T follicular helper cell (primary cell): ENCODE measurements at places on chromosomes 6 and 20.

DNA sequence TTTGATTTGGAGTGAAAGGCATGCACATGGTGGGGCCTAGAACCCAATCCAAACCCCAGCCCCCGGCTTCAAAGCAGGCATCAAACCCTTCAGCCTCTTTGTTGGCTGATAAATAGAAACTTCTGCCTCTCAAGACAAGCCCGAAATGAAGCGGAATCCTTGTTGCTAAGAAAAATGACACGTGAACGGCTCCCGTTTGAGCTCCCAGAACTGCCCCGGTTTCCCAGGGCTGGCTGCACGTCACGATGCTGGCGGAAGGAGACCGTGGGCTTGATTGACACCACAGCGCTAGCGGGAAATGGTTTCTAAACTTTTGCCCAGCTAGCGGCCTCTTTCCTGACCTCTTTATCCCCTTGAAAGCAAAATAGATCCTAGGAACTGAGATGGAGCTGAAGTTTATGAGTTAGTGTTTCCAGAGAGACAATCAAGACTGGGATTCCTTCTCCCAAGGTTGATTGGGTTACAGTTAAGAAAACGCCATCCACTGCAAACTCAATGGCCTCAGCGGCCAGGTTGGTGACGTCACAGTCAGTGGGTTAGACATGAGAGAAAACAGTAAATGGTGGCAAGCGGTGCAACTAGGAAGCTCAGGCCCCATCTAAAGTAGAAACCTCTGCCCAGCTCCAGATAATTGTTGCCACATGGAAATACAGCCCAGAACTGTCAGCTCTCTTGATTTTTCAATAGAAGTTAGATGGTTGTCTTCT lies 117.0 kb downstream of the ANKRD60 start:
- DNase-seq: no peak

DNA sequence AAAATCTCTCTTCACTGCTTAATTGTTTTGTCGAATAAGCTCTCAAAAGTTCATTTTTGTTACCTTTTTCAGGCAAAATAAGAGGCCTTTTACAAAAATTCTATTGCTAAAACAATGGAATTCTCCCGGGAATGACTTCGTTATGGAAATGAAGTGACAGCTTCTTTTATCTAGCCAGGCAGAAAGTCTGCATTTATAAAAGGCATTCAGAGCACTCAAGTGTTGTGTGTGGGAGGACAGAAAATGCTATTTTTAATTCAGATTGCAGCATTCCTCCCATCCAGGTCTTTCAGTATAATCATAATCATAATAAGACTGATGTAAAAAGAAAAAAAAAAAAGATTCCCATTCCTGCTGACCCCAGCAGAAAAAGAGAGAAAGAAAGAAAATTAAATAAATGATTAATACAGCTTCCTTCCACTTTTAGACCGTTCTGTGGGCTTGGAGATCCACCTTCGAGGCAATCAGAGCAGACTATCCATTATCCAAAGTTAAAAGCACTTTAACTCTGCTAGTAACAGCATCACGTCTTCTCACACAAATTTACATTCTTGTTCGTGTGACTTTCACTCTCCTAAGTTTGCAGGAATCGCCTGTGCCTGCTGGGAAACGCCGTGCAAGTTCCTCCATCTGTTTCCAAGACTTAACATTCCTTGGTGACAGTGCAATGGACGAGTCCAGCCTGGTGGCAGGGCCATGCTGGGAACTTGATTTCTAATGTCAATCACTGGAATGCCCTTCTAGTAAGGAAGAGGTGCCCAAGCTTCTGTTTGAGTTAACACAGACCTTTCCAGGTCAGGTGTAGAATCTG lies 258.8 kb downstream of the GMPR start:
- DNase-seq: no peak

DNA sequence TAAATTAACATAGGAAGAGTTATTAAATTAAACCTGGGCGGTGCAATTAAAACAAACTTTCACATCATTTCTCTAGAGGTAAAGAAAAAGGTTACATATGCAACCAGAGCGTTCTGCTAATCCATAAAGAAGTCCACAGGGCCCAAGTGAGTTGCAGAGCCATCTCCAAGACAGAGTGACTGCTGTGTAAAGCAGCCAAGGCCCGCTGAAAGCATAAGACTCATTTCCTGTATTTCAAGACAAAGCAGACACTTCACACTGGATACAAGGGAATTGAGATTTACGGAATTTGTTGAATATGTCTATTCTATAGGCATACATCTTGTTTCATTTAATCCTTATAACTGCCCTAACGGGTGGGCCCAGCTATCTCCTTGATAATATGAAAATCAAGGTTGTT lies 422.8 kb downstream of the CBLN4 start:
- DNase-seq: no peak

DNA sequence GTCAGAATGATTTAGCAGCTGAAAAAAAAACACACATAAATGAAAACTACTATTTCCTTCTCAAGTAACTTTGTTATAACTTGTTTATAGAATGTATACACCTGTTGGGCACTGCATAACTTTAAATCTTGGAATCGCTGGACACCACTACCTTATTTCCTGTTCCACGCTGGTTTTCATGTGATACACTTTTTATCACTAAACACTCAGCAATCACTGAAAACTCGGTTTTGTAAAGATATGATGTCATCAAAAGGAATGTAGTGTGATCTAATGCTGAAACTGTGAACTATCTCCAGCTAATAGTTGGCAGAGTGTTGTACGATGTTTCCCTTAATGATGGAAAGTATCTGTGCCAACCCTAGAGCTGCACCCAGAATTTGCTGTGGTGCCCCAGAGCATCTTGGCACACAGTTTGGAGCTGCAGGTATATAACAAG lies 127.9 kb downstream of the BACH2 start:
- no peak for DNase-seq

GRCh38 chr6:20918868-20919267 lies 384.6 kb downstream of the CDKAL1 start:
- DNase-seq: no peak

DNA sequence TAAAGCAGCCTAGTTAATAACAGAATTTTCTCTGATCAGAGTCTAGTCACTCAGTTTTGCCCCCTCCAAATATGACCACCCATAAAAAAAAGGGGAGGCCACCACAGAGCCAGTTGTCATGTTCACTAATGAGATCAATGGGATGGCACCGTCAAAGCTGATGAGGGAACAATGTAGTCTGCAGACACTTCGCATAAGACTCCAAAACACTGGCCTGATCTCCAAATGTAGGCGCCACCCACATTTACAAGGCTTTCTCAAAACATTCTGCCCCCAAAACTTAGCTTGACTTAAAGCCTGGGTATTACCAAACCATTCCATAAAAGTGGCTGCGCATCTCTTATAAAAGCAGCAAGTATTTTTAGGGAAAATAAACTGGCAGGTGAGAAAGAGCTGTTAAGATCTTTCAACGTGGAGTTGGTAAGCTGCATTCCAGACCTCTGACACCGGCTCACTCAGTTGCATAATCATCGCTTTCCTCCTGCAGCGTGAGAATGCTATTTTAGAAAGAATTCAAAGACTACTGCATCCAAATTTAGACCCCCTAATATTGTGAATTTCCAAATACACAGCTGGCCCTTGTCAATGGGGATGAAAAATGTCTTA lies 59.3 kb downstream of the TBC1D7 start:
- DNase-seq: no peak

DNA sequence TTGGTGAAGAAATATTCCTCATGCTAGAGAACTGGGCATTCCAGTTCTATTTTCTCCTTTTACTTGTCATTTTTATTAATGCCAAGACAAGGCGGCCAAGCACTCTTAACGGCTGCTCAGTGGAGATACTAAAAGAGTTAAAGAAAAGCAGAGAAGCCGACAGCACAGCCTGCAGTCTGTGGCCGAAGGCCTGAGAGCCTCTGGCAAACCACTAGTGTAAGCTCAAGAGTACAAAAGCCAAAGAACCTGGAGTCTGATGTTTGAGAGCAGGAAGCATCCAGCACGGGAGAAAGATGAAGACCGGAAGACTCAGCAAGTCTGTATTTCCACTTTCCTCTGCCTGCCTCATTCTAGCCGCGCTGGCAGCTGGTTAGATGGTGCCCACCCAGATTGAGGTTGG lies 167.1 kb upstream of the FUT9 start:
- DNase-seq: no peak

GRCh38 chr6:150576651-150577226 lies 22.9 kb upstream of the PLEKHG1 start:
- no peak for DNase-seq

- no peak for DNase-seq
These were observed 119.5 kb downstream of the SCAF8 start for GRCh38 chr6:154852687-154853086.

DNA sequence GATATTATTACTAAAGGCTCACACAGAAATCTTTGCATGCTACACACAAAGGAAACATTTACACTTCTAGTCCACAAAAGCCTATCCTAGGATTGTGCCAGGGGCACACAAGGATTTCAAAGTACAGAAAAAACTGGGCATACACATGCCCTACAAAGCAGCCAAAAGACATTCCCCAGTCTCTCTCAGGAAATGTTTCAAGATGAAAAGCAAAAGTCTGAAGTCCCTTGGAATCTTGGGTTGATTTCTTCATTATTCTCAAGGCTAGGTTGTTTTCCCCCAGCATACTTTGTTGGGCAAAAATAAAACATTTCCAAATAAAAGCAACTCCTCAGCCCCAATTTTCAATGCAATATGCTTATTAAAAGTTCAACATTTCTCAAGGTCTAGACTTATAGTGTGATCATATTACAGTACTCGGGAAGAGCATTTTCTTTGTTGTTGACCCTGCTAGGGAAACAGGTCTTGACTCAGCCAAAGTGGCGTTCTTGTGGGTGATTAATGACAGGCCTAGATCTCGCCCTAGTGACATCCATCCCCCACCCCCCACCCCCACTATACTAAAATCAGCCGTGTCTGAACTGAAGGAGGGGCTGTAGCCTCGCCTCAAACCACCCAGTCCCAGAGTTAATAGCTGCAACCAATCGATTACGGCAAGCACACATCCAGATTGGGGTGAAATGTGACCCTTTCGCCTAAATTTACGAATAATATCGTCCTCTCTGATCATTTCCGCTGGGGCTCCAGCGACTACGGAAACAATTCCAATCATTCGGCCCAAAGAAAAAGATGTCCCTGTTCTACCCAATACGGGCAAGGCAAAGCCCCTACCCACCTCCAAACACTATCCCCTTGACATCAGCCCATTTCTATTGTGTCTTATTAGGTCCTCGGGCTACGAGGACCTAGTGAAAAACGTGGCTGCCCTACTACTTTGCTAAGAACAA lies 1.4 kb downstream of the AKIRIN2 start:
- DNase-seq: peak; percentile 3

DNA sequence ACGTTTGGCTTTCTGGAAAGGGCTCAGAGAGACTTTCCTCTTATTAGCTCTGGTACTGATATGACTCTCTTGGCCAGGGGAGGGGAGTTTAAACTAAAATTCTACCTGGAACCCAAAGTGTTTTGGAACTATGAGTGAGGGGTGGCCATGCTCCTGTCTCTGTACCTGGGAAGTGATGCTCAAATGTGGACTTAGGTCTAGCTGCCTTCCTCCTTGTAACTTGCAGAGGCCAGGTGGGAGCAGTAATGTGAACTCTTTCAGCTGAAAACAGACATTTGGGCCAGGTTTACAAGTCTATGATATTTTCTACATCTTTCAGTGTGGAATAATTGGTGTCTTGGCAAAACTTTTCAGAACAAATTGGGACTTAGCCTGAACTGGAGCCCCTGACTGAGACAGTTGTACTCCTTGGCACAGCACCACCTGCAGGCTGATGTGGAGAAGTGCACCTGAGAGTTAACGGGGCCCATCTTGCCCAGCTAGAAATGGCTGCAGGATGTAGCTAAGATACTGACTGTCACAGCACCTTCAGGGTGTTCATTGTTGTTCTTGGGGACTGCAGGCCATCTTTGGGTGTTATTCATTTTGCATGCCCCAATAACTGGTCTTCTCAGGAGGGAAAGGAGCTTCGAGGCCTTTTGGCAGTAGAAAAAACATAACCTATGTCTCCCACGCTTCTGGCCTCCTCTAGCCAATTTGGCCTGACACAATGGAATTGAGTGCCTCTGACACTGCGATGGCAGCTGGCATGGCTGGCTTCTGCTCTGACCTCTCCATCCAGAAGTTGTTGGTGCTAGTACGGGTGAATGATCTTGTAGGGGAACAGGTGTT lies 37.1 kb downstream of the CD109 start:
- peak; percentile 40 for DNase-seq

DNA sequence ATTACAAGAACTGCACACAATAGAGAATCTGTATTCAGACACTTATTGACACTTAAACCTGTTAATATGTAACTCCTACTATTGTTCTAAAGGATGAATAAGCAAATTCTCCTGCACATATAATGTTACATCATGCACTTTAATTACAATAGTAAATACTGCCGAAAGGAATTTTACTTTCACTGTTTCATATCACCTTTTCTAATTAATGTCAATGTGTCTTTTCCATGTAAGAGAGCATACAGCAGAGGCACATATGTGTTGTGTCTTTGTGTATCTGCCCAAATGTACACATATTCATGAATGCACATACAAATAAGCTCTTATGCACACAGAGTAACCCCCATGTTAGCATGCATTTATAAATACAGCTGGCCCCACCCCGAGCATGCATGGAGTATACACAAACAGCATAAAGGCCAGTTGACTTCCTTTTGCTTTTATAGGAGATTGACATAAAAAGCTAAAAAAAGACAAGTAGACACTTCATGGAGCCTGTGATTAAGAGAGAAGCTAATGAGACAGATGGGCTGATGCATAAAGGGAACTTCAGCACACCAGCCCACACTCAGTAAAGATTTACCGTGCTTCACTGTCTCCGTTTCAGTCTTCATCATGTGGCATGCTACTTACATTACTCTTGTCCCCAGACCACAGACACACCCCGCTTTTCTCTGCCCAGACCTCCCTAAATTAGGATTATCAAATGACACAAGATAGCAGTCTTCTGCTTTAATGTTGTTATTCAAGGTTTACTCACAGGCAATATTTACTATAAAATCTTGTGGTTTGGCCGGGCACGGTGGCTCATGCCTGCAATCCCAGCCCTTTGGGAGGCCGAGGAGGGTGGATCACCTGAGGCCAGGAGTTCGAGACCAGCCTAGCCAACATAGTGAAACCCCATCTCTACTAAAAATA lies 184.6 kb downstream of the ATXN1 start:
- no peak for DNase-seq

DNA sequence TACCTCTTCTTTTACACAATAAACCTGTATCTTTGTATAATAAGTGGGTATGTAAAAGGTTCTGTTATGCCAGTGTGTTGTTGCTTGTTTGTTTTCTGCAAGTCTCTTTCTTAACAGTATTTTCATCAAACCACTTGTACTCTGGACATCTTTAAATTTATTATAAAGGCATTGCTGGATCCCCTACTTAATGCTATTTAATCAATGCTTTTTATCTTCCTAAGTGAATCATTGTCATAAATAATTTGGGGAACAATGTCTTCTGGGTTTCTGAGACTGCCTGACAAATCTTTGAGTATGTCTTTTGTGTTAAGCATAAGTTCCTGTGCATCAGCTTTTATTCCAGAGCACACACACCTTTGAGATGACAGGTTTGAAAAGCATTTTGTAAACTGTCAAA lies 64.7 kb downstream of the ITCH start:
- no peak for DNase-seq

- DNase-seq: no peak
These were observed 109.0 kb downstream of the GJA10 start for GRCh38 chr6:90003069-90003795.
